ENCODE measurements at places on chromosomes 3 and 15.

- DNase-seq, result no peak
These were observed 260.6 kb upstream of the NECTIN3 start for GRCh38 chr3:110811050-110811449.

GRCh38 chr15:93109336-93110102 is 20.5 kb upstream of the RGMA start:
- no peak for DNase-seq

- DNase-seq, result no peak
These were observed 190.0 kb downstream of the PLCH1 start for GRCh38 chr3:155554777-155555451.

DNA sequence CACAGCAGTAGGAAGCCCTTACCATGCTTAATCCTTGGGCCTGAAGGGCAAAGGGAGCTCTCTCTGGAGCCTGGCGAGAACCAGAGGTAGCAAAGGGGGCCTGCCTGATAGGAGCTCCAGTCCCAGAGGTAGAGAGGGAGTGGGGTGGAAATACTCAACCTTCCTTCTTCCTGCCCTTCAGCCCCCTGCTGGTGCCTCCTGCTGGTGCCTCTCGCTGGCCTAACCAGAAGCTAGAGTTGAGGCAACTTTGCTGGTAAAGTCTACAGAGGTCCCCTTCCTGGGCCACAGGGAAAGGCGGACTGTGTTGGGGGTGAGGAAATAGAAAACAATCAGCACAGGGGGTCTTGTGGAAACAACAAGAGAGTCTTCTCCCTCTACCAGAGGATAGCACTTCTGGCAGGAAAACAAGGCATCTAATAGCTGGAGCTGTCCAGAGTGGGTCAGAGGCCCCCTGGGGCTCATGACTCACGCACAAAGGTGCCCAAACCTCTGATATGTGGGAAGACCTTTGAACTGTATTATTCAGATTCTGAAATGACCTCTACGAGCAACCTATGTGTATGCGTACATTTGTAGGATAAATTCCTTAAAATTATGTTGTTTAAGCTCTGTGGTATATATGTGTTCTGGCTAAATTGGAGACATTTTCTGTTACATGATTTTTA is 133.9 kb downstream of the LRRC28 start:
- no peak for DNase-seq

GRCh38 chr3:72579191-72579580 is 269.1 kb downstream of the SHQ1 start:
- no peak for DNase-seq

DNA sequence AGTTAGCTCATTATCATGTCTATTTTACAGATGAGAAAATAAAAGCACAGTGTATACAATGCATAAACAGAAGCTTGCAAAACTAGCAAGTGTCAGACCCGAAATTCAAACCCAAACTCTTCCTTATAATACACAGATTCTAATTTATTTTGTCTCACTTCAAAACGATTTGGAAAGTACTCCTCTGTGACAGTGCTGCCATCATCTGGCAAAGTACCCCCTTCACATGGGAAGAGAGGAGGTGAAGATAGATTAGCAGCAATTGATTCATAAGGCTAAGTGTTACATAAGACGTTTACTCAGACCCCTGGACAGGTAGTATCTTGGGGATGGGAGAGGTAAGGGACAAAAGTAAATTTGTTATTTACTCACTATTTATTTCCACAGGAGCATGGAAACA is 744.0 kb upstream of the SGO1 start:
- DNase-seq, result no peak

DNA sequence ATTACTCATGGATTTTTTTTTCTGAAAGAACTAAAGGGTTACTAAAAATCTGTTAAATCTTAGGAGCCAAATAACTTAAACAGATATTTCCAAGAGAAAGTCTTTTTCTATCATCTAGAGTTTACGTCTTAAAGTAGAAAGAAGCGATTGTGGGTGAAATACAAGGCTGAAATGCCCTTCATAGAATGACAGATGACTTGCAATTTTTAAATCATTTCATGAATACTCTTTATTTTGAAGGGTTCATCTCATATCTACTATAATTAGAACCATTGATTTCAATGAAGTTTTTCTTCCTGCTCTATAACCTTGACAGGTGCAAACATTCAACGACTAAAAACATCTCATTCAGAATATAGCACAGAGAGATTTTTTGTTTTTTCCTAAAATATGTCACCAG is 217.0 kb downstream of the GABRB3 start:
- no peak for DNase-seq

- DNase-seq, result no peak
These were observed 2.8 kb upstream of the PKM start for GRCh38 chr15:72233769-72234168.

DNA sequence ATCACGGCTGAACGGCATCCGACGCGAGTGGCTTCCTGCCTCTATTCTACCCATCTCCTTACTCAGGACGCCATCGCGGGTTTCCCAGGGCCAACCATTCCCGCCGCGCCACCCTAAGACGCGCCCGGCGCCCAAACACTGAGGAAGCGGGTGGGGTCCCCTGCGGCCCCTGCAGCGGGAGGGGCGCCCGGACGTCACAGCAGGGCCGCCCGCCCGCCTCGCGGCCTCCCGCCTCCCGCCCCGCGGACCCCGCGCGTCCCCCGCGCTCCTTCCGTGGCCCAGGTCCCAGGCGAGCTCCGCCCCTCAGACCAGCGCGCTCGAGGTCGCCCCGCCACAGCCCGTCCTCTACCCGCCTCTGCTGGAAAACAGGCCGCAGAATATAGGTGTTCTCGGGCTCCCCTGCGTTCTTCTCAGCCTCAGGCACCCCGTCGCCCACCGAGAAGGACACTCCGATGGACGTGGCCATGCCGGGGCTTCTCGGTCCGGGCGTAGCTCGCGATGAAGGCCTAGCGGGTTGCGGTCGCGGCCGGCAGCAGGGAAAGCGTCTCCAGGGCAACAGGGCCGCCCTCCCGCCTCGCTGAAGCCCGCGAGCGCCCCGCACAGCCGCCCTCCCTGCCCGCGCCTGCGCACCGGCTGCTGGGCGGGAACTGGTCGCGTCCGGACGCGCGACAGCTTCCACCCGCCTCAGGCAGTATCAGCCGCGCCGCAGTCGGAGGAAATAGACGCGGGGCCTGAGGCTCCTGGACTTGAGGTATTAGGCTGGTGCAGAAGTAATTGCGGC is at the start of gene DYNLT2B:
Gene DYNLT2B (minus strand): TSS at position 554 of the 781 bp plus-strand sequence. CDS start 88 bp downstream, at position 466.
- DNase-seq, result peak; percentile 97

- no peak for DNase-seq
These were observed 21.2 kb downstream of the ATP11B start for GRCh38 chr3:182814419-182815062.

GRCh38 chr15:57256939-57257338 is 119.4 kb upstream of the CGNL1 start:
- no peak for DNase-seq

- DNase-seq, result peak; percentile 46
These were observed 13.0 kb upstream of the MANF start for GRCh38 chr3:51371943-51372557.

- no peak for DNase-seq
These were observed 190.7 kb downstream of the ZIC4 start for GRCh38 chr3:147215660-147216059.

- no peak for DNase-seq
These were observed 128.3 kb downstream of the ALCAM start for GRCh38 chr3:105495021-105495420.

- no peak for DNase-seq
These were observed 107.7 kb downstream of the EDEM1 start for GRCh38 chr3:5295191-5295690.

- DNase-seq, result no peak
These were observed 24.2 kb upstream of the SLC4A7 start for GRCh38 chr3:27508424-27508823.

DNA sequence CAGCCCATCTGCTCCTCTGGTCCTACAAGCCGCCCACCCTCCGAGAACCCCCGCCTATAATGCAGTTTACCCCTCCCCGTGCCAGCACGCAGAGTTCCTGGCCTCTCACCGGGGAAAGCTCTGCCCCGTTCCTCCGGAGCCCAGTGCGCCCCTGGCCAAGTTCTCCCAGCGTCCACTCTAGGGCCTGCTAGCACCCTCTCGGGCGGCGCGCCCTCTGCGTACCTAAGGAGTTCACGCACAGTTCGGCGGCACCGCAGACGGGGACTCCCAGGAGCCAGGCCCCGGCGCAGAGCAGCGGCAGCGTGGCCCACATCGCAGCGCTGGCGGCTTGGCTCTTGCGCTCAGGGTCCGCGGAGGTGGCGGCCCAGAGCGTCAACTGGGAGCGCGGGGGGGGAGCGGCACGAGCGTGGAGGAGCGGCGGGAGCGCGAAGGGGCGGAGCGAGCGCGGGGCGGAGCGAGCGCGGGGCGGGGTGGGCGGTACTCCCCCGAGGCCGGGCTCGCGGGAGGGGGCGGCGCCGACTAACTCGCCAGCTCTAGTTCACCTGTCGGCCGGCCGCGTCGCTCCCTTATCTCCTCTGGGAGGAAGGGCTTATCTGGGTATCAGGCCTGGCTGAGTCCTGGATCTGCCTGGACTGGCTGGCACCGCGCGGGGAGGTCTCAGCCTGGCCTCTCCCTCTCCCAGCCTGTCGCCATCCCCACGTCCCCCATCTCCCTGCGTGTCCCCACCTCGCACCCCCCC is at the start of gene CTSH:
Gene CTSH (minus strand): TSS at position 378 of the 739 bp plus-strand sequence. CDS start 65 bp downstream, at position 313.
- peak; percentile 95 for DNase-seq

GRCh38 chr15:84590406-84590805 is 10.4 kb upstream of the ZSCAN2 start:
- DNase-seq, result no peak

All from germinal center (tissue), 1 donor.